Stimulated activated CD4-positive, alpha-beta T cell treated with anti-CD3 and anti-CD28 coated beads, Interleukin-15, amount 100 ng/mL, for 1 hour (primary cell): ENCODE measurements at places on chromosomes 6 and 20.

DNA sequence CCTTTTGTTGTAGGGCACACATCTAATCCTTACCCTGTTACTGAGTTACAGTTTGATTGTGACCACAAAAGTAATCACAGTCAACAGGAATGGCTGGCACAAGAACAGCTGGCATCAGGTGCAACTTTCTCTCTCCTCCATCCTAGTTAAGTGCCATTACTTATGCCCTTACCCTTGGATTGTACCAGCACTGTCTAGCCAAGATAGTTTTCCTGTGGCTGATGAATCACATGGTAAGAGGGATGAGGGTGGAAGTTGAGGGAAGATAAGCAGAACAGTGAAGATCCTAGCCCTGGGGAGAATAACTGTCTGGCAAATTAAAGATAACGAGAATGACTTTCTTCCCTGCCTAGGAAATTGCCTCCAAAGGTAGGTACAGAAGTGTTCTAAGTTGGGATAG, 42.0 kb downstream of the RNF217 start:
- DNase-seq: no peak

DNA sequence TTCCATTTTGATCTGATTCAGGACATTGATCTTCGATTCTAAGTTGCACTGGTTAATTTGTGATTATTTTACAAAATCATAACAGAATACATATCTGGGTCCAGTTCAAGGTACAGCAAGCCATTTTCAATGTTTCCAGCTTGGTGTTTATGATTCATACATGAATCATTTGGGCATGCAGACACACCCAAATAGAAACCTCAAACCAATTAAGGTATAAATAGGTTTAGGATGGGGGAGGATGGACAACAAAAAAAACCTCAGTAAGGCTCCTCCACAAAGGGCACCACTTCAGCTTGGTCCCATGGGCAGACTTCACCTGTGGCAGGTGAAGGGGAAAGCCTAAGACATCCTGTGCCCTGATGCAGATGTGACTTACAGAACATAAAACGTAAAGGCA, 192.7 kb downstream of the KHDC1L start:
- no peak for DNase-seq

DNA sequence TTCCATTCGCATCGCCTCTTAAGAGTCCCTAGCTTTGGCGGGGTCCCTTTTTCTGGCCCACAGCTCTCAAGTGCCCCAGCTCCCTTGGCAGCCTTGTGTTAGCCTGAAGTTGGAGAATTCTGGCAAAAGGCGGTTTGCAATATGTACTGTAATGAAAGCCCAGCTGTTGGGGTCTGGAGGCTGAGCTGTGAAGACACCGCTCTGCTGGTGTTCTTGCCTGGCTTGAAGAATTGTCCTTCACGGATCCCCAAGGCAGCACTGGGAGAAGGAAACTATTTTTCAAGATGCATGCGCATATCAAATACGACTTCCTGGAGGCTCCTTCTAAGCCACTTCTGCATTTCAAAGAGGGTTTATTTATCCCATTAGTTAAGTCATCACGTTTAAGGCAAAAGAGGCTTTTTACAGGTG, 21.4 kb upstream of the CITED2 start:
- no peak for DNase-seq

- no peak for DNase-seq
Measured at GRCh38 chr20:46618316-46619100, 32.8 kb downstream of the SLC13A3 start.

DNA sequence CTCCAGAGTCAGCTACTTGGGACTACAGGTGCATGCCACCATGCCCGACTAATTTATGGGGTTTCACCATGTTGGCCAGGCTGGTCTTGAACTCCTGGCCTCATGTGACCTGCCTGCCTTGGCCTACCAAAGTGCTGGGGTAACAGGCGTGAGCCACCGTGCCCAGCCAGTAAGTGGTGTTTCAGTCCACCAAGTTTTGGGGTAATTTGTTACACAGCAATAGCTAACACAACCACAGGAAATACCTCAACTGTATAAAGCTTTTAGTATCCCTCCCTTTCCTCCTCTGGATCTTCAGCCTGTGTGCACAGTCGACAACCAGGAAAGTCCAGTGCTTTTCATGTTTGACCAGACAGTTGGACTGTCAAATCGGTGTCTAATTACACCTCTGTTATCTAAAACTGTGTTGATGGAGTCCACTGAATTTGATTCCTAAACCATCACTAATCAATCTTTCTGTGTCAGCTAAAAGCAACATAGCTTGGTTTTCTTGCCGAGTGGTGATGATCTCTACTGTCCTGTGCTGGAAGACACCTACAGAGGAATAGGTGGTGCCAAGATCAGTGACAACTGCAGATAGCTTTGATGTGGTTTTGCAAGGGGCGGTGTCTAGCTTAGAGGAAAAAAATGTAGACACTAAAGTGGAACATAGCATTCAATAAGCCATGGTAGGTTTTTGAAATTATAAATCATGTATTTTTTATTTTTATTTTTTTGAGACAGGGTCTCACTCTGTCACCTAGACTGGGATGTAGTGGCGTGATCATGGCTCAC, 22.2 kb upstream of the ZBTB2 start:
- no peak for DNase-seq

GRCh38 chr6:170489836-170490235, 63.3 kb downstream of the PSMB1 start:
- DNase-seq: no peak

DNA sequence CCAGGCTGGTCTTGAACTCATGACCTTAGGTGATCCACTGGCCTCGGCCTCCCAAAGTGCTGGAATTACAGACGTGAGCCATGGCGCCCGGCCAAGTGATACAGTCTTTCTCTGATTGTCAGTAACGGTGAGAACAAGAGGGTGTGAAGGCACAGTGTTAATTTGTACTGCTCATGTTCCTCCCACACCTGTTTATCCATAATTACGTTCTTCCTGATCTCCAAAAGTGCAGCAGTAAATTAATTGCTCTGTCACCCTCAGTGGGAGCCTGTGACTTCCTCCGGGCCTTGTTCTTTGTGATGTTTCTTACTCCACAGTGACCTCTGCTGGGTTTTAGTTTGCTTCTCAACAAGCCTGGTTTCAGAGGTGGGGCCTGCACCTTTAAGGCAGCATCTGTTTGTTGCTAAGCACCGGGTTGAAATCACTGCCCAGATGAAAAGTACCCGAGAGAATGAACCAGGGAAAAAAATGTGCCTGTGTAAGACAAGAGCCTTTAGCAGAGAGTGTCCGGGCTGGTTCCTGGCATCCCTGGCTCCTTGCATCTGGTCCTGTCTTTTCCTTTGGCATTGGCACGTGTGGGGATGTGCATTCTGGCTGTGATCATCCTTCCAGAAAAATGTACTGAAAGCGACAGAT, 89.1 kb upstream of the CLDN20 start:
- DNase-seq: no peak

- DNase-seq: no peak
Measured at GRCh38 chr6:21348146-21348503, 245.4 kb upstream of the SOX4 start.

GRCh38 chr20:59117526-59117925, 46.1 kb upstream of the ZNF831 start:
- DNase-seq: no peak

DNA sequence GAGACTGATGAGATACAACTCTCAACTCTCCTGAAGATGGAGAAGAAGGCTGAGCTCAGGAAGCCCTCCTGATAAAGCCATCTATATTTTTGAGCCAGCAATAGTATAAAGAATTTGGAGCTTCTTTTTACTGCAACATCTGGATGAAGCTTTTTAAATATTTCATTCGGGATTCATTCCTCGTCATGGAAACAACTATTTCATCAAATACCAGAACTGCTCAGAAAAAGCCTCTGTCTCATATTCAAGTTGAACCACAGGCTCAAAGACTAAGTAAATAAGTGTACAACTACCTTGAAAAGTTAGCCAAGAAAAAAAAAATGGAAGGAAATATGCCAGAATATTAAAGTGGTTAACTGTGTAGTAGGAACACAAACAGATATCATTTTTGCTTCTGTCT, 37.8 kb downstream of the PTPRT start:
- DNase-seq: no peak

GRCh38 chr6:41445261-41445660, 100.9 kb upstream of the FOXP4 start:
- DNase-seq: no peak

- no peak for DNase-seq
Measured at GRCh38 chr6:169591616-169592015, 110.2 kb downstream of the WDR27 start.

GRCh38 chr6:15110726-15111354, 135.0 kb upstream of the JARID2 start:
- no peak for DNase-seq

DNA sequence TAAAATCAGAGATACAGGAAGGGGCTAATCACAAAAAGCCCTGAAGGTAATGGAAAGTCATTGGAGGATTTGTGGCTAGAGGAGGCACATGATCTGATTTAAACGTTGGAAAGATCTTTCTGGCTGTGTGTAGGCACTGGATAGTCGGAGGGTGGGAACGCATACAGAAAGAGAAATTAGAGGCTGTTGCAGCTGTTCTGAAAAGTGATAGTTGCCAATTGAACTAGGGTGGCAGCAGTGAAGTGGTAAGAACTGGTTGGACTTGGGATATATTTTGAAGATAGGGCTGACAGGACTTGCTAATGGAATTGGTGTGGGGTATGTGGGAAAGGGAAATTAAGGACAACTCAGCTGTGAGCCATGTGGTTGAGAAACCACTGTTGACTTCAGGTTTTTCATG, 223.6 kb downstream of the OGFRL1 start:
- DNase-seq: no peak

GRCh38 chr6:14734416-14735340, 511.2 kb upstream of the JARID2 start:
- no peak for DNase-seq

DNA sequence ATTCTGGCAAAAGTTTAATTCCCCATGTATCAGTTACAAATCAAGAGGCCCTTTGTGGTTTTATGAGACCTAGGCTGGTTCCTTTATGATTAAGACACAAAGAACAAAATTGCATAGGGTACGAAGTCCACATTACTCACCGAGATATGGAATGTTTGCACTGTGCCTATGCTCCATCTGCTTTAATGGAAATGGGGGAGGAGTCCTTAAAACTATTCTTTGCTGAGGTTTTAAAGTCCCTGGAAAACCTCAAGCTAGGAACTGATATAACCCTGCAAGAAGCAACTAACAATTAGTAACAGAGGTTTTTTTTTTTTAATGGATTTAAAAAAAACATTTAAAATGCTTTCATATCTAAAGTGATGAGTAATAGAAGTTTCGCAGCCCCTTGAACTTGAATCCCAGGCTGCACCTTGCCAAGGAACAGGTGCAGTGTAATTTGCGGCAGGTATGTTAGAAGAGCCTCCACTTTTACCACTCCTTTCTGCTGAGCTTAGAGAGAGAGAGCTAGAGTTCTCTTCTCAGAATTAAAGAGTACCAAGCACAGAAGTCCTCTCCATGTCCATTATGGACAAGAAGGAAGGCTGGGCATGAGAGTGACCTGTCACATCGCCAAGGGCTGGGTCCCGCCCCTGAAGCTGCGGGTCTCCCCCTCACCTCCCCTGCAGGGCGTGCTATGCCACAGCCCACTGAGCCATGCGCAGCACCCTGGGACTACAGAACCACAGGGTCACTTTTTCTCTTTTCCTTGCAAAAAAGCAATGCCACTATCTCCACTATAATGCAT, 2.3 kb downstream of the SERPINB1 start:
- DNase-seq: no peak

DNA sequence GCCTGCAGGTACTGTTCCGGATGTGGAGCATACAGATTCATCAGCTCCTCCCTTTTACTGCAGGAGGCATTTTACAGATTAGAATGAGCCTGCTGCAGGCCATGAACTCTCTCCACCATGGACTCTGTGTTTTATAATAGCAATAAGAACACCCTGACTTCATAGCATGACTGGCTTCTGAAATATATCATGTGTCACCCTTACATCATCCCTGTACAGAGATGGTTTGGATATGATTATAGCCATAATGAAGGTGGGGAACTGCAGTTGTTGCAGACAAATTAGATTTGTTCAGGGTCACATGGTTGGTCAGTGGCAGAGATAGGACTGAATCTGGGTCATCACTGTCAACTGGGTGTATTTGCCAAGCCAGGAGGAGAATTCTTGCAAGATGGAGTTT, 100.7 kb downstream of the FOXO3 start:
- no peak for DNase-seq

DNA sequence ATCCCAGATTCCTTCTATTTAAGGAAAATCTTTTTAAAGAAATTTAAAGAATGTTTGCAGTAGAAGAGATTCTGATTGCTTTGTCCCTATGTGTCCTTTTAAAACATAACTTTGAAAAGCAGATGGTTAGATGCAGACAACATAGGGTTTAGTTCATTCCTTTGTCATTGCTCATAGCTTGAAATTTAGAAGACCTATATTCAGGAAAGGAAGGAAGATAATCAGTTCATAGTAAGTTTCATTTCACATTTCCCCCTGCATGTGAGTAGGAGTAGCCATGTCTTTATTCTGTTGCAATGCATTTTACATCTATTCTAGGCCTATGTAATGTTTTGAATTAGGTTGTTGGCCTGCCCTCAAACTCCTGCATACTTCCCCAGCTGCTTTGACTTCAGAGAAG, 197.9 kb upstream of the GRIK2 start:
- no peak for DNase-seq

DNA sequence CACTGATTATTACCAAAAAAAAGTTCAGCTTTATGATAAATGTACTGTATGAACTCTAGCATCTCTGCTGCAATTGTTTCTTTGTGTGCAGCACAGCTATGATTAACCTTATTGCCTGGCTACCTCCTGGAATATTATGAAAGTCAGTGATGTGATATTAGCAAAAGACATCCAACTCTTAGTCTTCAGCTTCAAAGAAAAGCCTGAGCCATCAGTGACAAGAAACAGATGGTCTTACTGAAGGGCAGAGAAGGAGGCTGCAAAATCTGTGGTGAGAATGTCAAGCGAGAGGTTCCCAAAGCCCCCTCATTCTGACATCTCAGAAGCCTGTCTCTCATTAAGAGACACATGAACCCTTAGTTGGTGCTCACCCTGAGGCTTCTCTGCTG, 89.4 kb upstream of the TNFAIP3 start:
- no peak for DNase-seq

GRCh38 chr6:33543116-33543515, 37.0 kb downstream of the BAK1 start:
- no peak for DNase-seq

GRCh38 chr20:58374027-58374850, 14.8 kb upstream of the VAPB start:
- no peak for DNase-seq

GRCh38 chr6:36851626-36852025, 12.4 kb upstream of the CPNE5 start:
- DNase-seq: no peak

DNA sequence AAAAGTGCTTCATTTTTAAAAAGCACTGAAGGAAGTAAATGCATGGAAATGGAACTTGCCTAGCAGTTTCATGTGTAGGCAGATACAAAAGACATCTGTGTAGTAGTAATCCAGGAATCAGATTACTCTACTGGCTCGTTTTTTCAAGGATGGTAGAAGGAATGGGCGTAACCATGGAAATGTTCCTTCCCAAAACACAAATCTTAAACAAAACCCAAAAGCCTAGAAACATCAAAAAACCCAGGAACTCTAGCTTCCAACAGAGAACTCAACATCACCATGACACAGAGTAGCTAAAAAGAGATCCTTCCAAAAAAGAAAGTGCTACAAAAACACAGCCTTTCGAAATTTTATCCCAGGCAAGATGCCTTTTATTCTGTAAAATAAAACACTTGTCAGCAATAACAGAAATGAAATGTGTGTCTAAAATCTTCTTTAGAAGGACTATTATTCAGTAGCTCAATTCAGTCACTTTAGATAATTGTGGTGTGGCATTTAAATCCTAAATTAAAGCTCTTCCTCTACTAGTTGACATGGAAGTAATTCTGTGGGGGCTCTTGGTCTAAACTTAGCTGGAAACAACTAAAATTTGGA, 81.7 kb downstream of the FAM217A start:
- DNase-seq: no peak
